Stimulated activated naive CD8-positive, alpha-beta T cell treated with anti-CD3 and anti-CD28 coated beads, Interleukin-15, Interleukin-2, amounts not matched to agents 100 U/mL and 50 U/mL, for 24 hours (primary cell): ENCODE measurements at places on chromosomes 3 and 15.

DNA sequence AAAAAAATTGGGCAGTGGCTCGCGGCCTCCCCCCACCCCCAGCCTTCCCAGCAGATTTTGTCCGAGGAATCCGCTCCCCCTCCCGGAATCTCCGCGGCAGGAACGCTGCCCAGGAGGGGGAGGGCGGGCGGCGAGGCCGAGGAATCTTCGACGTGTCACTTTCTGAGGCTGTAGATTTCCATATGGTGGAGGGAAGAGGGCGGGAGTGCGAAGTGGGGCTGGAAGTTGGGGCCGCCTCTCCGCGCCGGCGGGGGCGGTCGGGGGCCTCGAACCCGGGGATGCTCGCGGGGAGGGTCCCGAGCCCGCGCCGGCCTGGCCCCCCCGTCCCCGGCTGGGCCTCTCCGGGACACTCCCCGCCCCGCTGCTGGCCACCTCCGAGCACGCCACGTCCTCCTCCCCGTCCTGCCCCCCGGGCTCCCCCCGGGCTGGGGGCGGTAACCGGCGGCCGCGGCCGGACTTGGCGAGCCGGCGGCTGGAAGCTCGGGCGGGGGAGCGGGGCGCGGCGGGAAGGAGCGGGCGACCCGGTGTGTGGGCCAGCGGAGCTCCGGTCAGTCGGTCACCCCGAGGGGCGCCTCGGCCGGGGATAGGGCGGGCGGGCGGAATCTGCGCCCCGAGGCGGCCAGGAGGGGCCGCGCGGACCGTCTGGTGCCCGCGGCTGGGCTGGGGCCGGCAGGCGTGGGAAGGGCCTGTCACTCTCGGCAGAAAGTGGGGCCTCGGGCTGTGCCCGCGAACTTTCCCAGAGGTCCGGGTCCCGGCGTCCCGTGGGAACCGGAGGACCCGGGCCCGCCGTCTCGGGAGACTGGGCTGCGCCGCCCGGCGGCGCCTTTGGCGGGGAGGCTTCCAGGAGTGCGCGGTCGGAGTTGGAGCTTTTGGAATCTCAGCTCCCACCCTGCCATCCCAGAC, 951 bp downstream of the FNDC3B start:
- DNase-seq = peak; percentile 55

- no peak for DNase-seq
Observed at GRCh38 chr3:134093956-134094355, 64.2 kb upstream of the SLCO2A1 start.

- DNase-seq = no peak
Observed at GRCh38 chr15:33956397-33956796, 11.9 kb upstream of the CHRM5 start.

DNA sequence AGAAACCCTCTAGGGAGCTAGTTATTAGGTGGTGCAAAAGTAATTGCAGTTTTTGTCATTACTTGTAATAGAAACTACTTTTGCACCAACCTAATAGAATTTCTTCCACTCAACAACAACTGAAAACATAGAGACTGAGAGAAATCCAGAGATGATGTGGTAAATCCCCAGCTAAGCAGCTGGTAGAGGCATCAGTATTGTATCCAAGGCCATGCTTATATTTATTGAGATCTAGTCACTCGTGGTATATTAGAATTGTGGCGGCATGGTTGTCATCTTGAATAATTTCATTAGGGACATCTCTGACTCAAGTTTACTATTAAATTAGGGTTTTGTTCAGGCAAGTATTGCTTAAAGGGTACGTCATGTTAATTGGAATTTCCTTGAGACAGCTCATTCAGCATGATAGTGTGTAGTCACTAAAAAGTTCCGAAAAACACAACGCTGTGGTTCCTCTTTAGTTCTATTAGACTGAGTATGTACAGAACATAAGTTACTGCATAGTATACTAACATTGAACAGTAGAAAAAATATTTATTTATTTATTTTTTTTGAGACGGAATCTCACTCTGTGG, 35.3 kb downstream of the PAK2 start:
- no peak for DNase-seq

DNA sequence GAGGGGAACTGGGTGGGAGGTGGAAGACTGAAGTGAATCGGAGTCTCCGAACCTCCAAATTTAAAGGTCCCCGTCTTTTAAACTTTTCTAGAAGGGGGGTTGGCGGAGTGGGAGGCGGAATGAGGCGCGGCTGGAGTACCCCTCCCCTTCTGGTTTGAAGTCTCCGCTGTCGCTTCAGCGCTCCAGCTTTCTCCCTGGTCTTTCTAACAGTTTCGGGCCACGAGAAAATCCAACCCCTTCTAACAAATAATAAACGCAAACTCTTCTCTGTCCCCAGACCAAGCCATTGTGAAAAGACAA, 2.5 kb upstream of the MECOM start:
- no peak for DNase-seq

- no peak for DNase-seq
Observed at GRCh38 chr3:31350307-31350706, 182.4 kb upstream of the STT3B start.

DNA sequence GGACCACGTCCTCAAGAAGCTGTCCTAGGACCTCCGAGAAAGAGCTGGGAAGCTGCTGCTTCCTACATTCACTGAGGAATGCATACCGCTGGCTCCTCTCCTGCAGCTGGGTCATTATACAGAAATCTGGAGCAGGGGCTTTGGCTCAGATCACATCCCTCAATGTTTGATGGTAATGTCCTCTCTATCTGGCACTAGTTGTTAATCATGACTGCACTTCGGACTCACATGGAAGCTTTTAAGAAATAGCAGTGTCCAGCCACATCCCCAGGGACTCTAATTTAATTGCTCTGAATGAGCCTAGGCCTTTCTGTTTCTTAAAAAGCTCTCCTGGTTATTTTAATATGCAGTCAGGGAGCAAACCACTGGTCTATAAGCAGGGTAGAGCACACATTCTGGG, 25.7 kb upstream of the MYRIP start:
- DNase-seq = no peak

- DNase-seq = peak; percentile 57
Observed at GRCh38 chr15:70504299-70504951, 258.9 kb downstream of the UACA start.

GRCh38 chr15:78651007-78651406, 10.0 kb upstream of the CHRNB4 start:
- DNase-seq = no peak

DNA sequence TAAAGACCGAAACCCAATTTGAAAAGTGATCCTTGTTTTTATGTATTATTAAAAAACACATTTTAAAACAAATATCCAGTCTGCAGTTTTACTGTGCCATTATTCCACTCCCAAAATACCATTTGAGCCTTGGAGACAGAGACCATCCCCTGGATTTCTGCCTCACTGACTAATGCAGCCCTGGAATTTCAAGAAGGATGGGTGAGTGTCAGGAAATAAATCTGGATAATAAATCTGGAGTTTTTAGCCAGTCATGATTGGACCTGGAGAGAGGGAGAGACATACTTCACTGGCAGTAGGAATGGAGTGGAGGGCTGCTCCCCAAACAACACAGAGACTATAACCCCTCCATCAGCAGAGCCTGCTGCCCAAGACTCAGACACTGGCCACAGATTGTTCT, 123.3 kb downstream of the MYLK start:
- DNase-seq = no peak

GRCh38 chr3:12803371-12803770, 6.9 kb downstream of the CAND2 start:
- no peak for DNase-seq

- DNase-seq = no peak
Observed at GRCh38 chr3:29285471-29286071, 4.7 kb downstream of the RBMS3 start.

DNA sequence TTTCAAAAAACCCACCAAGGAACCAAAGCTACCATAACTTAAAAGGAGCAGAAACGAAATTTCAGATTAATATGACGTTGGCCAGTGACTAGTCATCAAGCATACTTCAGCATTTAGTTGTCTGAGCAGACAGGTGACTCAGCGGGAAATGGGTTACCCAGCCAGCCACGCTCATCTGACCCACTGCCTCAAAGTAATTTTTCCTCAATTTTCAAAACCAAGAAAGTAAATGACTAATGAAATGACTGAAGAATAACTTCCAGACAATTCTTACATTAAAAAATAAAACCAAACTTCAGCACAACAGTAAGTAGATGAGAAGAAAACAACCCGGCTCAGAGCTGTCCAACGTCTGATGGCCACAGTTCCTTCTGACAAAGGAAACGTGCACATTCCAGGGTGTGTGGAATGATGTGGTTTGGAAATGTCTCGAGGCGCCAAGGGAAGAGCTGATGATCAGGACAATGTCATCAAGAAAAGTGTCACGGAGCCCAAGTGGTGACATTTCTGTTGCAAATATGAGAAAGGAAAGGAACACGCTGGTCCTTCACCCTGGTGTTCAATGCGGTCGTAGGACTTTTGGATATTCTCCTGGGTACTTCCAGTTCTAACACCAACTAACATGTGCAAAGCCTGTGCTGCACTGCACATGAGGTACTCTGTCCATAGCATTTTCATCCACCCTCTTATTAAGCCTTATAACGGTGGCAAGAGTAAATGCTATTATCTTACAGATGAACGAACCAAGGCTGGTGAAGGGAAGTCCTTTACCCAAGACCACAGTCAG, 79.1 kb downstream of the FOXP1 start:
- DNase-seq = peak; percentile 48

DNA sequence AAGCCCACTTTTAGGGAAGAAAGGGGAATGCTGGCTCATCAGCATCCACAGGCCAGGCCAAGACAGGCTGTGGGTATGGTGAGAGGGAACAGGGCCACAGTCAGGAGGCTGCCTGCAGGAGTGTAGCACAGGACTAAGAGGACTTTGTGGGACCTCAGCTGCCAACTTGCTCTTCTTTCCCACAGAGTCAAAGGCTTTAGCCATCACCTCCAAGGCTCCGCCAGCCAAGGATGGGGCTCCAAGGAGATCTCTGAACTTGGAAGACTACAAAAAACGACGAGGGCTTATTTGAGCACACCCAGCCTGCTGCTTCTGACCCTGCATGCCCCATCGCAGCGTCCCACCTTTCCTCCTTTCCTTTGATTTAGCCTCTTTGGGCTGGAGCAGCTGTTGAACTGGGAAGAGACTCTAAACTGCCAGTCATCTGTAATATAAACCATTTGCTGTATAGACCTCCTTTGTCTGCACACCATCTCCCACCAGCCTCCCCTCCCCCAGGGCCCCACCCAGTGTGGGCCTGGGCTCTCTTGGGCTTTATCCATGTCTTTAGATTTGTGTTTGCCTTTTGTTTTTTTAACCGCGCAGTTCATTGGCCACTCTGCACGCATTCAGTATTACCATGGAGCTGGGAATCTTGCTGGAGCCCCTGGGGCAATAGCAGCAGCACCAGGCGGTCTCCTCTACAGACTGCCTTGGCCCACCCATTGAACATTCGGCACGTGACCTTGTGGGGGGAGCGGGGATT, 13.1 kb upstream of the ITPKA start:
- no peak for DNase-seq

GRCh38 chr15:98893401-98893800, 114.2 kb downstream of the PGPEP1L start:
- DNase-seq = no peak

DNA sequence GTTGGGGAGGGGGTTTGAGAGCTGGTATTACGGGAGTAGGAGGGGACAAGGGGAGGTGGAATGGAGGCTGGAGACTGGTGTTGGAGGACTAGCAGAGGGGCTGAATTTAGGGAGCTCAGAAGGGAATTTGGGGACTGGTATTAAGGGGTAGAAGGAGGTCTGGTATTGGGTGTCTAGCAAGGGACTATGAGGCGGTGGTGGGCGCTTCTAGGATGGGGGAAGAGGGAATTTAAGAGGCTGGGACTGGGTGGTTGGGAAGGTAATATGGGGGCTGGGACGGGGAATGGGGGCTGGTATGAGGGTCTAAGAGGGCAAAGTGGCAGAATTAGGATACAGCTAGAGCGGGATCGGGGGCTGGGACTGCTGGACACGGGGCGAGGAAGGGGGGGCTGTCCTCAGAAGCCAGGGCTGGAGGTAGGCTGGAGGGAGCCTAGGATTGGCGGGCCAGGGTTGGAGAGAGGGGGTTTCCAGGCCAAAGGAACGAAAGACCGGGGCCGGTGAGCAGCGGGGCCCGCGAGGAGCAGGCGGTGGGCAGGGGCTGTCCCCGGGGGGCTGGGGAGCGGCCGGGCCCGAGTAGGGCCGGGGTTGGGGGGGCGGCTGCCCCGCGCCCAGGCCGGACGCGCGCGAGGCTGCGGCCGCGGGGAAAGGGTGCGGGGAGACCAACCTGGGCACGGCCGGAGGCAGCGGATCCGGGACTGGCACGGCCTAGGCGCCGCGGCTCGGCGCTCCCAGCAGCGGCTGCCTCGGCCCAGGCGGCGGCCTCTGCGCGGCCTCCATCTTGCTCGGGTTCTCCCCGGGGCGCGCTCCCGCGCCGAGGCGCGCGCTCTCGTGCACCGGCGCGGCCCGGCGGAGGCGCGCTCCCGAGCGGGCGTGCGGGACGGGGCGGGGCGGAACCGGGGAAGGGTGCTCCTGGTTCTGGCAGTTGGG, at the start of gene LHFPL4:
TSS of gene LHFPL4 (minus strand) at position 802 of the 927 bp plus-strand sequence. CDS start 1,143 bp downstream, outside the sequence.
- DNase-seq = no peak

DNA sequence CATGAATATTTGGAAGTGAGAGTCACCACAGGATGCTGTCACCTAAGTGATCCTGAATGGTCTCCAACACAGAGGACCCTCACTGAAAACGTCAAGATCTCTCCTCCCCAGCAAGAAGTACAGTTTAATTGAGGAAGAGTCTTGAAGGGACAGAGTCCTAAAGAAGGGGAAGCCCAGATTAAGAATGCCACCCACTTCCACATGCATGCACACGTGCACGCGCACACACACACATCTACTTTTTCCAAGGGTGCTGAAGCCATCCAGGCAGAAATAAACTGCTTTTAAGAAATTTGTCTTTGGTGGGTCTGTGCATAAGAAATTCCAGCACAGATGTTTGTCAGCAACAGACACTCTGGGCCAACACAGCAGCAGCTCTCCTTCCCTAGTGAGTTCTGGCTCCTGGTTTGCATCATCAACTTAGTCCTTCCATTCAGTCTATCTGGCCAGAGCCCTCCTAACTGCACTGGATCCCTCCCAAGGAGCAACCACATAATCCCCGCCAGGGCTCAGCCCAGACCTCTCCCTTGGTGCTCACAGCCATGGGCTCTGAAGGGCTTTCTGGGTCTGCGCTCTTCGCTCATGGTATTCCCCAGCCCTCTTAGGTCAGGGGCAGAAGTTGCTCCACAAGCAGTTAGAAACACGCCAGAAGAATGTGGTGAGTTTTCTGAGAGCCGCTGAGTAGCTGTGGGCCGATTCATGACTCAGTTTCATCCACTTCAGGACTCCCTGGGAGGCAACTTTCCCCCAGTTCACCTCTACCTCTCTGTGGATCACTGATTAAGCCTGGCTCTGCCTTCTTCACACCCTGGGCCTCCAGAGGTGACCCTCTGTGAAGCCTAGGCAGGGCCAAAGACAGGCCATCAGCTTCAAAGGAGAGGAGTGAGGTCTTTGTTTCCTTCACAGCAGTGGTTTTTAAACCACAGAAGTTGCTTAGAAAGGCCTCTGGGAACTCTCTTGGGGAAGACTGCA, 132.6 kb upstream of the LIPC start:
- DNase-seq = no peak

DNA sequence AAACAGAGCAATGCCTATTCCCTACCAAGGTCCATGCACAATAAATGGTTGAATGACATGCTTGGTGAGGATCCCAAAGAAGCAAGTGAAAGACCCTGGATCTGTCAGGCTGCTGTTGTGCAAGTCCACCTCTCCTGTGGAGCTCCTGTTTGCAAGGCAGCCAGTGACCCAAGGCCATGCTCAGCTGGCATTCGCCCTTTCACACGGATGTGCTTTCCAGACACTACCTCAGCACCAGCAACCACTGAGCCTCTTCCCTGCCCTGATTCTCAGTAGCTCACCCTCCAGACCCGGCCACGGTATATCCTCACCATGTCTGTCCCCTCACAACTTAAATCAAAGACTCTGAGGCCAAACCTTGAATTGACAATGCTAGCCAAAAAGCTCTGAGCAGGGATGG, 23.3 kb downstream of the WWTR1 start:
- DNase-seq = no peak
